Stimulated activated CD8-positive, alpha-beta memory T cell treated with anti-CD3 and anti-CD28 coated beads, Interleukin-4, amount 100 ng/mL, for 4 hours (primary cell): ENCODE measurements at places on chromosomes 3 and 15.
A peak's percentile ranks its signal among the peaks of the same experiment; 100 is the strongest.

DNA sequence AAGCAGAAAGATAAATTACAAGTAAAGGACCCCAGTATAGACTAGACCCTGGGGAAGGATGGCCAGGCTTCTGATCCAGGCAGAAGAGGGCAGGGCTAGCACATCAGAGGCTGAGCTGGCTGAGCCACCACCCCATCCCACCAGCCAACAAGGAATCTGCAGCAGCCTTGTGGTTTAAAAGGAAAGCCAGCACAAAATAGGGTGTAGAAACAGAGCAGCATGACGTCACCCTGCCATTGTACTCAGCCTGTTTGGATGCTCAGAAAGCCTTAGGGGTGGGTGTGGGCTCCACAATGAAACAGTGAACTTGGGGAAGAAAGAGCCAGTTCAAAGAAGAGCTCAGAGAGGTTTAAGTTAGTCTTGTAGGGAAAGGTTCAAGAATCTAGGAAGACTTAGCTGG, 28.2 kb downstream of the DUOX1 start:
- DNase-seq = no peak

DNA sequence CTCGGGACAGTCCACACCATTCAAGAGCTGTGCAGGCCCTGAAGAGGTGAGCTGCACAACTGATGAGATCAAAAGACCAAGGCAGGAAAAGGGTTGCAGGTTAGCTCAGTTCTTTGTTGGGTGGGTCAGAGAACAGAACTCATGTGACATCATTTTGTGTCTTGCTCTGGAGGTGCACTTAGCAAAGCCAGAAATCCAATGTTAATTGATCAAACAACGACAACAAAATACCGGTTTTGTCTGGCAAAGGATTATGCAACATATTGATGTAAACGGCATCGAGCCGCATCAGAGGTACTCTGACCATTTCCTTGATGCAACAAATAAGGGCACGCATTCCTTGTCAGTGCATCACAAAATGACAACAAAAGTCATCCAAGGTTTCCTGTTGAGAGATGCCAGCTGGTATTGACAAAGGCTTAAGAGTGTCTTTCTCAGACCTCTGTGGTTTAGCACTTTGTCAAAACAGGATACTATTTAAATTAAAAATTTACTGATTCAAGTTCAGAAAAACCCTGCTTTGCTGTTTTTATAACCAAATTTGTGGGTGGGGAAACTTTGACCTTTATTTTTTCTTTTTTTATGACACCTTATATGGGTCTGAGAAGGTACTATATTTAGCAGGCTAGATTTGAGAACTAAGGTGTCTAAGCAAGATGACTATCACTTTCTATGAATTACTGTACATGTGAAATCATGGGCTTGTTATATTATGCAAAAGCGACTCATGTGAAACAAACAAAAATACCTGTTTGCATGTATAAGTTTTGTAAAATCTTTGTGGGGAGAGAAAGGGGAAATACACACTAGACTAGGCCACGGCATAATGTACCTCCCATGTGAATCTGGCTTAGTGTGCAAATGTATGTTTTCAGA, 496.1 kb downstream of the FOXP1 start:
- DNase-seq = no peak

DNA sequence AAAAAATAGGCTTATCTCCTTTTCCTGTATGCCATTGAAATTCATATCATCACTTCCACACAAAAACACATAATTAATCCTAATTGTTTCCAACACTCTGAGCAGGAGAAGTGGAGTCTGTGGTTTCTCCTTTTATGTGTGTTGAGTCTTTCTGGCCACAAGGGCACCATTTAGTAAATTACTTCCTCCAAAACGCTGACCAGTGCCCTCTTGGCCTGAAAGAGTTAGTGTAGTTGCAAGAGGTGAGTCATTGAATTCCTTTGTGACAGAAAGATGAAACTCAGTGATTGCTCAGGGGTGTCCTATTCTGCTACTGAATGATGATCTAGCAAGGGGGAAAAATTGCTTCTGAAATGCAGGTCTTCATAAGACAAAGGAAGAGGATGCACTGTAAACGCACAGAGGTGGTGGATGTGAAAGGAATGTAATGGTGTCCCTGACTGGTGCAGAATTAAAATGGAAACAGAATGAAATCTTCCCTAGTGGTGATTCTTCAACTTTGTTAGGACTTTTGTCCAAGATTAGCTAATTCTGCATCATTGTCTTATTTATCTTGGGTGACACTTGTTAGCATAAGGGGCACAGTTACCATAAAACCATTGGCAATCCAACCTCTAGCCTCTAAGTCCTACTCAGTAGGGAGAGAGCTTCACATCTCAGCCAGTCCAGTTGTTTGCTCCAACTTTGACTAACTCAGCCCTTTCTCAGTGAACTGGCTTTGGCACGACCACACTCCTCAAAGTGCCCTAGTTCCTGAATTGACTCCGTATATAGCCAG, 208.4 kb upstream of the NANOGP8 start:
- DNase-seq = no peak

DNA sequence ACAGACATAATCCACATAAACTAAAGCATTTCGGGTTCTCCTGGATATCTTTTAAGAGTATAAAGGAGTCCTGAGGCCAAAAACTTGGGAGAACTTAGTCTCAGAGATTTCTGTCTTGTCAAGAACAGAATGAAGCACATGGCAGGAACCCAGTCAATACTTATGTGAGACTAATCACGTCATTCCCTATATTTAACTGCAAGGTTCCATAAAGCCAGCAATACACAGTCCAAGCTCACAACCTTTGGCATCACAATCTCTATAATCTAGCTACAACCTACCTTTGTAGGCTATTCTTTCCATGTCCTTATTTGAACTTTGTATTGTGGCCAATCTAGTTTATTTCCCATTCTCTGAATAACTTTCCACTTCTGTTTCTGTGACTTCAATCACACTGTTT, 68.9 kb upstream of the CSPG5 start:
- no peak for DNase-seq

DNA sequence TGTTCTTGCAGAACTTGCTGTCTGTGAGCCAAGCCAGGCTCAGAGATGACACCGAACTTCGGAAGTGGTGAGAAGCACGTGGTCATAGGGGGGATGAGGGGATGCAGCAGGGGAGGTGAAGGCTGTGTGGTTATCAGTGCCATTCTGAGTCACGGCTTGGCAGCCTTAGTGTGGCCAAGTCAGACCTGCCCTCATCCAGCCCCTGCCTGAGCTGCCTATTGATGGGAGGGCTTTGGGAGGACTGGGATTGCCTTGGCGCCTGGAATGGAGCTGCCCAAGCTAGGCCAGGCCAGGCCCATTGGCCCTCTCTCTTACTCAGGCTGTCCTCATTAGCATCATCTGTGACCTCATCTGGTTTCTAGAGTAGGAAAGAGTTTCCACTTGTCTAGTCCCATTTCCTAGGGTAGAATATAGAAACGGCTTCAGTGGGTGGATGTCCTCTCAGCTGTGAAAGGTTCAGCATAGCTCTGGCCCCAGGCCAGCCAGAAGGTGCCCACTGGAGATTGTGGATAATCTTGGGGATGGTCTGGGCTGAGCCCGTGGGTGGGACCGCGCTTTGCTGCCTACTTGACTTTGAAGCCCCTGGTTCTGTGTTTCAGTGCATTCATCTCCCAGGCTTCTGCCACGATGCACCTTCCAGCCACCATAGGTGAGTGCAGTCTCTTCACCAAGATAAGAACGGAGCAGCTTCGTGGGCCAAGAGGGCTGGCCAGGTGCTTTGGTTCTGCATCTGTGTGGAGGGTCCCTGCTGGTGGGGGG, 7.2 kb downstream of the FAH start:
- DNase-seq = no peak

GRCh38 chr3:23567917-23568316, 237.8 kb upstream of the UBE2E1 start:
- DNase-seq = no peak

GRCh38 chr3:179772297-179772696, 119.5 kb downstream of the USP13 start:
- DNase-seq = no peak

DNA sequence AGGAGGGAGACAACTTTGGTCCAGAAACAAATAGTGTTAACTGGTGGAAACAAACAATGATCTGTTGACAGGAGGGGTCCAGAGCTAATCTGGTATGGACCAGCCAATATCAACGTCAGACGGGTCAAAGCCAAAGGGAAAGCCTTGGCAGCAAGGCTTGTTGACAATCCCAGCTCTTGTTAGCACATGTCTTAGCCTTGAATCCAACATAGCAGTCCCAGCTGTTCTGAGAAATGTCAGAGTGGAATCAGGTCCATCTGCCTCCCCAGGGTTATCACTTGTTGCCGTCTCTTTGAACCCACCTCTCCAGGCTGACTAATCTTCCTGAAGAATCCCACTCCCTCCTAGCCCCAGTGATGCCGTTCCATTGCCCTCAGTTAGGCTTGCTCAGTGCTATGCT, 404.6 kb upstream of the MCTP2 start:
- no peak for DNase-seq

DNA sequence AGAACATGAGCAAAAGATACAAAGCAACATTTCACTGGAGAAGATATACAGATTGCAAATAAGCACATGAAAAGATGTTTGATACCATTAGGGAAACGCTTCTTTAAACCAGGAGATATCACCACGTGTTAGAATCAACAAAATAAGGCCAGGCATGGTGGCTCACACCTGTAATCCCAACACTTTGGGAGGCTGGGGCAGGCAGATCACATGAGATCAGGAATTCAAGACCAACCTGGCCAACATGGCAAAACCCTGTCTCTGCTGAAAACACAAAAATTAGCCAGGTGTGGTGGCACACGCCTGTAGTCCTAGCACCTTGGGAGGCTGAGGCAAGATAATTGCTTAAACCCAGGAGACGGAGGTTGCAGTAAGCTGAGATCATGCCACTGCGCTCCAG, 20.5 kb upstream of the MUC20 start:
- DNase-seq = no peak

DNA sequence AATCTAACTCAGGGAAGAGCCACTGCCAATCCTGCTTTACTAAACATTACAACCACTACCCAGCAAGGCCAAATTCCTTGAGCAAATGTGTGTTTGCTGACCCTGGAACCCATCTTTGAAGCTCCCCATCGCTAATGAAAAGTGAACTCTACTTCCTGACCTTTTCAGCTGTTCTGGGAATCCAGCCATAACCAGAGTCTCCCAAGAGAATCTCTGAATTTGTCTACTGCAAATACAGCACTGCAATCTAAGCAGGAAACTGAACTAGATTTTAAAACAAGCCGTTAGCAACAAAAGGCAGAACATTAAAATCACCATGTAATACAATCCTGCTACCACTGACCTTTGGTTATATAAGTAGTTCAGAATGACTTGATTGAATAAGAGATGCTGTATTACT, 309.2 kb downstream of the MAGI1 start:
- no peak for DNase-seq

DNA sequence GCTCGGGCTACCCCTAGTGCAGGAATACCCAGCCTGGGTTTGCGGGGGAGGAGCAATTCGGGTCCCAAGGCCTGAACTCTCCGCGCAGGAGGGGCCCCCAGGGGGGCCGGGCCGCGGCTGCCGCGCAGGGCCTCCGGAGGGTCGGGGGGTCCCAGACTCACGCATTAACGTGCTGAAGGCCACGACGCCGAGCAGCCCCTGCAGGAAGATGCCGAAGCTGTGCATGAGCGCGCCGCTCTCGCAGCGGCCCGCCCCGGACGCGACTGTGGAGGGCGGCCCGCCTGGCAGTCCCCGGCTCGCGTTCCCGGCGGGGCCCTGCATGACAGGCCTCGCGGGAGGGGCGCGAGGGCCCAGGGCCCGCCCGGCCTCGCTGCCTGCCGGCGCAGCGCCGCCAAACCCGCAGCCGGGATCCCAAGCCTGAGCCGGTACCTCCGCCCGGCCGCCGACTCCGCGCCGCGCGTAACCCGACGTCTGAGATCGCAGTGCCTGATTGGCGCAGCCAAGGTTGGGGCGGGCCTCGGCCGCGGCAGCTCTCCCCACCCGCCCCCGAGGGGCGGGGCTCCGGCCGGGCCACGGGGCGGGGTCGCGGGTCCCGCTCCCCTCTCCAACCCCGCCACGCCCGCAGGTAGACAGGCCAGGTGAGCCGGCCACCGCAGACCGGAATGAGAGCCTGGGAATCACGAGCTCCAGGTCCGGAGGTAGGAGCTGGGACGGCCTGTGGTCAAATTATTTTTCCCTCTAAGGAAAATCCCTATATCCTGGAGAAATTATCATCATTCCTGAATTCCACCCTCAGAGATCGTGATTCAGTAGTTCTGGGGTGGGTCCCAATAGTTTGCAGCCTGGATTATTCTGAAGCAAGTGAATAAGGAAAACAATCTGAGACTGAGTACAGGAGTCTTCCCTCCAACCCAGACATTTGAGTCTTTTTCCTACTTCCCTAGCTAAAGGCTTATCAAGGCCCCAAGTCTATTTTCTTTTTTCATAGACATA, at the start of gene STIMATE:
STIMATE (minus strand) TSS at position 419 of the 993 bp plus-strand sequence; CDS start at position 321, 98 bp downstream.
- peak; percentile 70 for DNase-seq

DNA sequence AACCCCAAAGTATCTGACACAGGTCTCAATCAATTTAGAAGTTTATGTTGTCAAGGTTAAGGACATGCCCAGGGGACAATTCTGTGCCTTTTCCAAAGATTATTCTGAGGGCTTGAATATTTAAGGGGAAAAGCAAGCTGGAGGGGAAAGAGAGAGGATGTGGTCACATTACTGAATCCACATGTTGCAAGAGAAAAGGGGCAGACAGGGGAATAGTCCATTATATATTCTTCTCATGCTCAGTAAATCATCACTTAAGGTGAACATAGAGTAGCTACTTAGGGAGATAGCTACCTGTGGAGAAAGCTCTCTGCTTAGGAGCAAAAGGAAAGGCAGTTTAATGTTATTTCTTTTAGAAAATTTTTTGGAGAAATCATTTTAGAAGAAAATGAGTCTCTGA, 751.6 kb downstream of the SI start:
- DNase-seq = no peak

DNA sequence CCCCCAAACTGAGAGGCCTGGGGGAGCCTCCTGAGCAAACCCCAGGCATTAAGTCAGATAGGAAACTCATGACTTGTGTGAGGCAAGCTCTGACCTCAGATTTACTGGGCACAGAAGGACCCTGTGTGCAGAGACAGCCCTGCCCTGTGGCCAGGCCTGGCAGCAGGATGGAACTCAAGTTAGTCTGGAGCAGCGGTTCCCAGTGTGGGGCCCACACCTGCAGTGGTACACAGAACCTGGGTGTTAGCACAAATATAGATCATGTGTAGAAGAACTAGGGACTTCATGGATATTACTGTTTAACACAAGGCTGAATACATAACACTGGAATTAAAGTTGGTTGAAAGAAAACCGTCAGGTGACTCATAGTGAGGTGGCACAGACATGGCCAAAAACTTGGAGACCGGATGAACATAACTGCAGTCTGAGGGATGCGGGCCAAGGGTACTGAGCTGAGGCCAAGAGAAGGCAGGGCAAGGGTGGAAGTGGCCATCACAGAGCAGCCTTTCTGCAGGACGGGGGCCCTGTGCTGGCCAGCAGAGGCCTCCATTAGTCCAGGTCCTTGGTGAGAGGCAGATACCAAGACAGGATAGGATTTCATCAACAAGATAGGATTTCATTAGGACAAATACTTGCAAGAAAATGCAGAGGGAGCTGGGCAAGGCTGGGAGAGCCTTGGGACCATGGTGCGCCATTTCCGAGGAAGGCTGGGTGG, 40.9 kb downstream of the IRAK2 start:
- no peak for DNase-seq
